ENCODE measurements at places on chromosomes 6 and 20. TPM values are rescaled to one million over a fixed set of nuclear protein-coding genes. Genes with fewer than 3 reads are reported as not detected.

- H3K36me3 ChIP-seq: no peaks in the 10 kb centered on the region
- DNase-seq: no peak
- no peaks in the 10 kb centered on the region for H3K4me1 ChIP-seq
- H3K27me3 ChIP-seq: peaks cover 63% of the 10 kb centered on the region
- H3K4me3 ChIP-seq: no peak overlapping the region
Observed at GRCh38 chr6:101403216-101403945, 9.9 kb downstream of the GRIK2 start.

DNA sequence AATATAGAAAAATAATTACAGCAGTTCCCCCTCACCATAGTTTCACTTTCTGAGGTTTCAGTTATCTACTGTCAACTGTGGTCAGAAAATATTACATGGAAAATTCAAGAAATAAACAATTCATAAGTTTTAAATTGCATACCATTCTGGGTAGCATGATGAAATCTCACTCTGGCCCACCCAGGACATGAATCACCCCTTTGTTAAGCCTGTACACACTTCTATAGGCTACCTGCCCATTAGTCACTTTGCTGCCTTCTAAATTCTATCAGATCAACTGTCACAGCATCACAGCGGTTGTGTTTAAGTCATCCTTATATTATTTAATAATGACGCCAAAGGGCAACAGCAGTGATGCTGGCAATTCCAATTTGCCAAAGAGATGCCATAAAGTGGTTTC lies 140.3 kb upstream of the RUNX2 start:
- H3K27me3 ChIP-seq: no peaks in the 10 kb centered on the region
- H3K4me3 ChIP-seq: no peak overlapping the region
- H3K4me1 ChIP-seq: no peaks in the 10 kb centered on the region

GRCh38 chr6:125904871-125905270 lies 51.7 kb upstream of the HINT3 start:
- H3K4me3 ChIP-seq: no peak overlapping the region
- no peaks in the 10 kb centered on the region for H3K27me3 ChIP-seq
- H3K4me1 ChIP-seq: peaks cover under 1% of the 10 kb centered on the region
- no peaks in the 10 kb centered on the region for H3K36me3 ChIP-seq
- DNase-seq: no peak

DNA sequence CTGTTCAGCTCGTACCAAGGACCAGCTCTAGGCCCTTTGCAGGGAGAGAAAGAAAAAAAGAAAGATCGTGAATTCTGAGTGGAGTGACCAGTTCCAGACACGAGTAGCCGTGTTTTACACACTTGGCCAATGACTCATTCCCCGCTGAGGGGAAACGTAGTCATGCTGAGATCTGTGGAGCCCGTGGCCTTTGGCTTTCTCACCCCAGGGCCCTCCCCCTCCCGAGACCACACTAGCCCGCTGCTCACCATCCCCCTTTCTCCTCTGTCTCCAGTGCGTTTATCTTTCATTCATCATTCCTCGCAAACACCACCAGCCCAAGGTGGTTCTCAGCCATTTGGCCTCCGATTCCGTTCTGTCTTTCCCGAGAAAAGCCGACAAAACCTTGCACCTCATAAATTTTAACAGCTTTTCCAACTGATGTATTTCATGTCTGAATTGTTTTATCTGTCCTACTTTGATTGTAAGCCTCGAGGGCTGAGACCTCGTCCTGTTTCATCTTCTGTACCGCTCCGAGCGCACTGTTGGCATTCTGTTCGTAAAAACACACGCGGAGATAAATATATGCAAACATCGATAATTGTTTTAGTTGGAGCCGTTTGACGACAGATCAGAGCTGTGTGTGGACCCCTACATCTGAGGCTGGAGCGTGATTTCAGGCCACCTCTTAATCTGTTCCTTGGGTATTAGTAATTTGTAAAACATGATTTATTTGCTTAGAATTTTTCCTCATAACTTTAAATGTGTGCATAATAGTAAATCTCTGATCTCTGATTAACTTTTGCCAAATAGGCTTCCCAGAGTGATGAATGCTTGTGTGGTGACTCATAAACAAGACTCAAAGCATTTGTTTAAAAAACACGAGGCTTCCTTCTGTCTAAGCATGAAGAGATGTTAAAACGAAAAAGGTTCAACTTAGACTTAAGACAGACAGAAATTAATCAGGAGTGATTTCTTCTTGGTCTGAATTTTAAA lies 336.6 kb downstream of the CDH4 start:
- no peaks in the 10 kb centered on the region for H3K4me1 ChIP-seq
- no peaks in the 10 kb centered on the region for H3K36me3 ChIP-seq
- DNase-seq: no peak

GRCh38 chr6:52253494-52253893 lies 9.2 kb upstream of the IL17F start:
- no peaks in the 10 kb centered on the region for H3K4me1 ChIP-seq
- no peak for DNase-seq
- H3K27ac ChIP-seq: no peak overlapping the region
- H3K4me3 ChIP-seq: no peak overlapping the region
- peaks cover 32% of the 10 kb centered on the region for H3K27me3 ChIP-seq
- H3K36me3 ChIP-seq: no peaks in the 10 kb centered on the region

DNA sequence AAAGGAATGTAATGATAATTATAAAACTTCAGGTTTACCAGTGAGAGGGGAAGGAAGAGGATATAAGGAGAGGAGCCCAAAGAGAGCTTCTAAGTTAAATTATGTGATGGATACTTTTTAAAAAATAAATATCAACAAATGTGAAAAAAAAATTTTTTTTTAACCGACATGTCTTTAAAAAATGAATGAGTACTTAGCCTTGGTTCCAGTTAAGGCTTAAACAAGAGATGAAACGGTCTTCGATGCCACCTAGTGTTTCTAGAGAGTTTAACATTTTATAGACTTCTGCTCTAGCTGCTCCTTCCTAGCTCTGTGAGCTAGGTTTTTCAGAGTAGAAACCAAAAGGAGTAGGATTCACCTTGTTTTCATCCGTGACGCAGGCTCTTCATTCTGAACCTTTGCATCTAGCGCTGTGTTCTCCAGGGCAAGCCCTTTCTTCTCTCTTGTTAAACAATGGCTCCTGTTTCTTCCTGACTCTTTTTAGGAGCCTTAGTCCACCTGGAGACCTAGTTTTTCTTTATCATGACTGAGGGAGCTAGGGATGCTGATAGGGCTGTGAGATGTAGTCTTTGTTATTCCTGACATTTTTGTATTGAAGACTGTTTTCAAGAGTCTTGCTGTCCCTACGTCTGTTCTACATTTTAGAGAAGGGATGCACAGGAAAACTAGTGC lies 42.4 kb upstream of the GNRH2 start:
- no peak overlapping the region for H3K27ac ChIP-seq
- no peak for DNase-seq
- H3K4me1 ChIP-seq: no peaks in the 10 kb centered on the region
- H3K36me3 ChIP-seq: peaks cover 20% of the 10 kb centered on the region
- H3K4me3 ChIP-seq: no peak overlapping the region

DNA sequence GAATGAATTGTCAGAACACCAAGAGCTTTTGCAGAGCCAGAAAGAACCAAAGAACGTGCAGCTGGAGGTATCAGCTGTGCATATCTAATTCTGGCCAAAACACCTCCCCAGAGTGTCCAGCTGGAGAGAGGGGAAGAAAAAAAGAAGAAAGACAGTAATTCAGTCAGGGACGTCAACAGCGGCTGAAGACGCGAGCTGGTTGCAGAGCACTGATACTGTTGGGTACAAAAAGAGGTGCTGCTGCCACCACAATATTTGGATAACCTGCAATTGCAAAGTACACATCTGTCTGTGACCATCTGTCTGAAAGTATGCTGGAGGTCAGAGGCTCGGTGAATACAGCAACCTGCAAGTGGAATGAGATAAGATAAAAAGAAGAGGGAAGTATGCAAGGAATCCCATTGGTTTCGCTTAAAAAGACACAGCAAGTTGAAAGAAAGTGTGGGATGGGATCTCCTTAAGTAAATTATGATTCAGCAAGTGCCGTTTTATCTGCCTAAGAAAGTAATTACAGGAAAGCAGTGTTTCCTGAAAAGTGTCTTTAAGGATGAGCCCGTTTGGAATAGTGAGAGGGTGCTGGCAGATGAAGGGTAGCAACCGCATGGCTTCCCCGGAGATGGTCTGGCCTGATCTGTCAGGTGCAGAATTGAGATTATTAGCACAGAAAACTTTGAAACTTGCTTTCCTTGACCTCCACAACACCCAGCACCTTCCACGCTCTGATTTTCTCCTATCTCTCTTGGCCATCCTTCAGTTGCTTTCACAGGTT lies 189.9 kb upstream of the PRDM1 start:
- no peaks in the 10 kb centered on the region for H3K27me3 ChIP-seq
- H3K4me1 ChIP-seq: no peaks in the 10 kb centered on the region
- H3K27ac ChIP-seq: no peak overlapping the region
- peak; percentile 47 for DNase-seq
- no peak overlapping the region for H3K4me3 ChIP-seq
- no peaks in the 10 kb centered on the region for H3K36me3 ChIP-seq

The SFT2D1 gene
- total RNA-seq: 46.2 TPM

The OR12D3 gene
- not detected for total RNA-seq

The FGD2 gene
- 46.4 TPM for total RNA-seq
